ENCODE measurements at places on chromosomes 2 and 18.

- no peak for DNase-seq
Measured at GRCh38 chr18:13436576-13436975, 218.0 kb downstream of the LDLRAD4 start.

- no peak for DNase-seq
Measured at GRCh38 chr2:235319095-235319494, 174.7 kb upstream of the AGAP1 start.

DNA sequence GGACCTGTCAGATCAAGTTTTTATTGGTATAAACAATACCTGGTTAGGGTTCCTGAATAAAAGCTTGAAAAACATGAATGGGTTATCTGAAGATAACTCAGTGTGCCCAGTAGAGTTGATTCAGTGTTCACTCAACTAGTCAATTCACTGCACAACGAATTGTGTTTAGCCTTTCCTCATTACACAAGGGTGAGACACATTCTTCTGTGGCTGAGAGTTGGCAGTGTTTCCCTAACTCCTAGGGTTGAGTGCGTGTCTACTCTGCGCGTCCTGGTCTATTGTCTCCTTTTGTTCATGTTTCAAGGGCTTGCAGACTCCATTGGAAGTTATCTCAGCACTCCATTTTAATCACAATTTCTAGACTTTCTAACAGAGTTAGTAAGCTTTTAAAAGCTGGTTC is 32.8 kb upstream of the TMEM178A start:
- DNase-seq, result no peak

- DNase-seq, result no peak
Measured at GRCh38 chr2:240983361-240983995, 14.9 kb upstream of the SNED1 start.

GRCh38 chr2:43210467-43211303 is 15.7 kb downstream of the ZFP36L2 start:
- no peak for DNase-seq

GRCh38 chr2:111975053-111975552 is 76.7 kb downstream of the MERTK start:
- DNase-seq, result no peak

All from activated gamma-delta T cell treated with anti-CD3 and anti-CD28 coated beads, Interleukin-2, amount 50 U/mL, for 16 hours (primary cell).